ENCODE measurements at places on chromosomes 12 and 14.

DNA sequence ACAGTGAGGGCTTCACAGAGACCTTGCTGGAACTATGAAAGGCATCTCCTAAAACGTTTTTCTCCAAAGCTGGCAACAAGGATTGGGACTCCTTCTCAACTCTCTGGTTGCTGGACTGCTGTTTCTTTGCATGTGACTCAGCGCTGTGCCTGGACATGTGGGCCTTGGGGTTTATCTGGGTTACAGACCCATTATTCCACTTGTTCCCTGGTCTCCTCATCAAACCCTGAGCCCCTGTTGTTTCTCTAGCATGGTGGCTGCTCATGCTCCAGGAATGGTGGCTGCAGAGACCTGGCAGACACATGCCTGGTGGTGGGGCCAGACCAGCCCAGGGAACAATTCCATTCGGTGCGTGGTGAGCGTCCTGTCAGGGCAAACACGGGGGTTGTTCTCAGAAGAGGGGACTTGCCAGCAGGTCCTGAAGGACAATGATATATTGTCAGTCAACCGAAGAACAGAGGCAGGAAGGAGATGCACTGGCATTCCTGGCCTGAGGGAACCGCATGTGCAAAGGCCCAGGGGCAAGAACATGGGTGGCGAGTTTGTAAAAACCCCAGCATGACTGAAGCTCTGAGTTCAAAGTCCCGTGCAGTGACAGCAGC is 320.1 kb upstream of the RTL1 start:
- DNase-seq = no peak

DNA sequence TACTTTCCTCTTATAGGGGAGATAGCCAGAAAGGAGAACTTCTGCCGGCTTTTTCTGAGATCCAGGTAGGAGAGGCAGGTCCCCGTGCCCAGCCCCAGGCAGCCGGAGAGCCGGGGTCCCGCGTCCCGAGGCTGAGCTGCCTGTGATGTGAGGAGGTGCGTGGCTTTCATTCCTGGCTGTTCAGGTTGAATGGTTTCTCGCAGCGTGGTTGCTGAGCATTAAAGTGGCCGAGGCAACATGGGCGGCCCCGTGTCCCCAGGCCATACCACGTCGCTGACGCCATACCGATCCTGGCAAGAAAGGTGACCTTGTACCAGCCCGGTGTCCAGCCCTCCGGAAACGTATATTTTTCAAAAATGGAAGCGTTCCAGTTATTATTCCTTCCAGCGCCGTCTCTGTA is 116.7 kb upstream of the MYL2 start:
- DNase-seq = no peak

DNA sequence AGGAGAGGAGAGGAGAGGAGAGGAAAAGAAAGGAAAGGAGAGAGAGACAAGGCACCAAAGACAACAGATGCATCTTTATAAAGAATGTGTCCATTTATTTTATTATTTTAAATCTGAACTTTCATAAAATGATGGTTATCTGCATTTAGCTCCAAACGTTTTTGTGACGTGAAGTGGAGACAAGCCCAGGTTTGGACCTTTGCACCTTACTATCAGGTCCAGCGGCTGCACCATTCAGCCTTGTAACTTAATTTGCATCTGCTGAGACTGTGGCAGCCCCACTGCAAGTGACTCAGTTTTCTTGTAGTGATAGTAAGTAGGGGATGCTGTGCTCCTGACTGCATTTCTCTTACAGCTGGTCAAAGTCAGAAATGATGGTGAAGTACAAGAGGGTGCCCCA is 130.7 kb downstream of the NTF3 start:
- DNase-seq = no peak

DNA sequence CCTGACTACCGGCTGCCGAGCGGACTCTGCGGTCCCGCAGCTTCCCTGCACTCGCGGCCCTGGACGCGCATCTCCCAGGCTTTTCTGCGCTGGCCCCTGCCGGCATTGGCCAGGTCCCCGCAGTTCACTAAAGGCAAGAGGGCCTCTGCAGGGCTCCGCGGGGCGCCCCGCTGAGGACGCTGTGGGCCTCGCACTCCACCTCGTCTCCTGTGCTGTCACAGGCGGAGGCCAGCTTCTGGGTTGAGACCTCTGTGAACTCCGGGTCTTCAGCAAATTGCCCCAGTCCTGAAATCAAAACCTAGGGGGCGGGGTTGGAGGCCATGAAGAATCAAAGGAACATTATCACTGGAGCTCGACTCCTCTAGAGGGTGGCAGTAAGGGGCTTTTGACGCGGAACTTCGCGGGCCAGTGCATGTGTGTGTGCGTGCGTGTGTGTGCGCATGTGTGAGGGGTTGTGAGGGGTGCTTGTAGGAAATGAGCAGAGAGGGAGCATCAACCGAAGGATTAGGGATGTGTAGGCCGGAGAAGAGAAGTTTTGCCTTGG is 68.5 kb upstream of the CAPRIN2 start:
- DNase-seq = peak; percentile 55

- no peak for DNase-seq
These were observed 83.8 kb downstream of the SLC38A1 start for GRCh38 chr12:46184798-46185595.

DNA sequence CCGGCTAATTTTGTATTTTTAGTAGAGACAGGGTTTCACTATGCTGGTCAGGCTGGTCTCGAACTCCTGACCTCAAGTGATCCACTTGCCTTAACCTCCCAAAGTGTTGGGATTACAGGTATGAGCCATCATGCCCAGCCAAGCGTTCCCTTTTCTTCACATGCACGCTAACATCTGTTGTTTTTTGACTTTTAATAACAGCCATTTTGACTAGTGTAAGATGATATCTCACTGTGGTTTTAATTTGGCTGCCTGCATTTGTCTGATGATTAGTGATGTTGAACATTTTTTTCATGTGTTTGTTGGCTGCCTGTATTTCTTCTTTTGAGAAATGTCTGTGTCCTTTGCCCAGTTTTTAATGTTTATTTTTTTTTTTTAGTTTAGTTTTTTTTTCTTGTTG is 10.2 kb upstream of the YARS2 start:
- no peak for DNase-seq

GRCh38 chr12:99611599-99611998 is 36.0 kb upstream of the GARIN6 start:
- DNase-seq = no peak
